Pulmonary artery endothelial cell (primary cell): ENCODE measurements at places on chromosomes 1 and 21. TPM values are rescaled to one million over a fixed set of nuclear protein-coding genes. Genes with fewer than 3 reads are reported as not detected.

TMEM51 gene
- 6.1 and 6.4 TPM in 2 replicates for total RNA-seq

FAAH gene
- total RNA-seq: 0.39 and 0.46 TPM in 2 replicates

MYOCOS gene
- 0.04 and 0.20 TPM in 2 replicates for total RNA-seq

GPR37L1 gene
- total RNA-seq: not detected in 2 replicates

PLEKHA6 gene
- total RNA-seq: 5.7 and 6.8 TPM in 2 replicates

DNA sequence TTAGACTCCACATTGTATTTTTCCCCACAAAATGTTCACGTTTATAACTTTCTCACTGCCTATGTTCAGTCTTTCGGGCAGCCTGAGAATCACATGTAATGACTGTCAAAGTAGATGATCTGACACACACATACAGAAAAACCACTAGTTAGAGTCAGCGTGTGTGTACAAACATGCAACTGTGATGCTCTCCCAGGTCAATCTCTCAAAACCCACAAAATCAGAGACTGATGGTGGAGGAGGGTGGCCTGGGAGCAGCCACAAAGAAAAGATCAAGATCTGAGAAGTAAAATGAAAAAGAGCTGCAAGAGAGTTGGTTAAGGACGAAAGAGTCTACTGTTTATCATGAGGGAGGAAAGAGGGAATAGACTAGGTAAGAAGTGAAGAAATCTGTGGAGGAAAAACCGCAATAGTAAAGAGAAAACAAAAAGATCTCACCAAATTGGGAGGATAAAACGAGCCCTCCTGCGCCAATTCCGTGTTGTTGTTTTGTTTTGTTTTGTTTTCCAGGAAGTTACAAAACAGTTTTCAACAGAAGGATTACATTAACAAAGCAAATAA is 2.3 kb downstream of the EGLN1 start:
- no peak for DNase-seq

DNA sequence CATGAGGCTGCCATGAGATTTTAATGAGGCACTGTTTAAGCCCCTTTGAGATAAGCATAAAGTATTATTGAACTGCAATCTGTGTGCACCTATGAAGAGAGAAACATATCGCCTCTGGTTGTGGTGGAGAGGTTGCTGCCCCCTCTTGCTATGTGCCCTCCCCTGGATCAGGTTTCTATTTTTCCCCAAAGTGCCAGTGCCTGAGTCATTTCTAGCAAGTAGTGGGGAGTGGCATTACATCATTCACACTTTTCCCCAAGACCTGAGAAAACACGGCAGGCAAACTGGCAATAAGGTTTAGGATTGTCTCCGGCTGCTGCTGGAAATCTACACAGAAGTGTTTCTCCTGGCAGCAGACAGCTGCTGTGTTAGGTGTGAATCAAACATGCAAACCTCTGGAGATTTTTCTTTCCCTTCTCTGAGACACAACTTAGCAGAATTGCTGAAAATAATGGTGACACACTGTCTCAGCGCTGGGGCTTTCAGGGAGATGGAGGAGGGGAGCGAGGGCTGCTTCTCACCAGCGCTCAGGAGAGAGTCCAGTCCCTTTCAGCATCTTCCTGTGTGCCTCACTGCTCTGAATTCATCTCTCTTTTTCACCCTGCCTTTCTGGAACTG is 13.7 kb upstream of the RGS16 start:
- no peak for DNase-seq

GRCh38 chr1:38860454-38860795 is 853 bp upstream of the RRAGC start:
- no peak for DNase-seq

DNA sequence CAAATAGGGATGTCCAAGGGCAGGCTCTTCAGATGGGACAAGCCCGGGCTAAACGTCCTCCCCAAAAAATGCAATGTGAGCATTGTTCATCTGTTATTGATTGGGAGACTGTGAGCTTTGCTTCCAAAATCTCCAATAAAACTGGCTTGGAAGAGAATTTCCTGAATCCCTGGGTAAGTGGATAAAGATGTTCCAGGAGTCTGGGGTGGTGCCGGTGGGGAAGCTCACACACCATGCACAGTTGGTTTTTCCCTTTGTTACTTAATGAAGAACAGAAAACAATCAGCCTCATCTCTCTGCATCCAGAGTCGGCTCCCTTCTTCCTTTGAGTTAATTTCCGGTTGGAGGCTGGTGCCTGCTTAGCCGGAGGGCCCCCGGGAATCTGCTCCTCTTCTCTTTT is 72.1 kb upstream of the ZBTB40 start:
- DNase-seq: no peak

- no peak for DNase-seq
These were observed 114.9 kb downstream of the NMNAT2 start for GRCh38 chr1:183303323-183303645.
